KG1 (cell line): ENCODE measurements at places on chromosomes 1 and 21.

- no peak for DNase-seq
Measured at GRCh38 chr1:230048922-230049321, 18.1 kb upstream of the GALNT2 start.

- no peak for DNase-seq
Measured at GRCh38 chr1:23098463-23099170, 70.0 kb downstream of the LUZP1 start.

DNA sequence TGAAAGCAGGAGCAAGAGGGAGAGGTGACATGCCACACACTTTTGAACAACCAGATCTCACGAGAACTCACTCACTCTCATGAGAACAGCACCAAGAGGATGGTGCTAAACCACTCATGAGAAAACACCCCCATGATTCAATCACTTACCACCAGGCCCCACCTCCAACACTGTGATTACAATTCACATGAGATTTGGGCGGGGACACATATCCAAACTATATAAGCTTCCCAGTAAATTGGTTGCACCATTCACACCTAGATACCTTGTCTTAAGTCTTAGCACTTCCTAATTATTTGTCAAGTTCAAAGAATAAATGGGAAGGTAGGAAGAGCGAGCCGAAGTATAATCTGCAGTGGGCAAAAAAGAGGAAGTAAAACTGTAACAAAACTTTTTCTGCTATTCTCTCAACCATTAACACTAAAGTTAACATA lies 34.3 kb downstream of the AMY1C start:
- DNase-seq: no peak

DNA sequence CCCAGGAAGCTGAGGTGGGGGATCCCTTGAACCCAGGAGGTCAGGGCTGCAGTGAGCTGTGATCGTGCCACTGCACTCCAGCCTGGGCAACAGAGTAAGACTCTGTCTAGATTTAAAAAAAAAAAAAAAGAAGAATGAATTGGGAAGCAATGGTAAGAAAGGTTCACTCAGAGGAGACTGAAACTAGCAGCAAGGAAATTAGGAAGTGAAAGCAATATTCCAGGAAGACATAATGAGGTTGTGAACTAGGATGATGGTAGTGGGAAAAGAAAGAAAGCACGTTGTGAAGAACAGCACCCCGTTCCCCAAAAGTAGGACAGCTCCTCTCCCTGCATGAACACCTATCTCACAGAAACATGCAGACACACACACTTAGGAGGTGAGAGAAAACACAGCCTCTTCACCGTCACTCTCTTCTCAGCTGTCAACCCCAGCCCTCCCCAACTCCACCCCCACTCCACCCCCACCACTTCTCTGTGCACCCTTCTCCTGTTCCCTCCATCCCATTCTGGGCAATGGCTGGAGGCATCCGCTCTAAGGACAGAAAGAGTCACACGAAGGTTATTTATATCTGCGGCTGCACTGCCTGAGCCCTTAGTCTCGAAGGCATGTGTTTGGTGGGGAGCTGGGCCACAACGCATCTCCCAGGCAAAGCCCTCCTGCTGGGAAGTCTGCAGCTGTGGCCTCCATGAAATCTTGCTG lies 101.8 kb upstream of the LPGAT1 start:
- no peak for DNase-seq

DNA sequence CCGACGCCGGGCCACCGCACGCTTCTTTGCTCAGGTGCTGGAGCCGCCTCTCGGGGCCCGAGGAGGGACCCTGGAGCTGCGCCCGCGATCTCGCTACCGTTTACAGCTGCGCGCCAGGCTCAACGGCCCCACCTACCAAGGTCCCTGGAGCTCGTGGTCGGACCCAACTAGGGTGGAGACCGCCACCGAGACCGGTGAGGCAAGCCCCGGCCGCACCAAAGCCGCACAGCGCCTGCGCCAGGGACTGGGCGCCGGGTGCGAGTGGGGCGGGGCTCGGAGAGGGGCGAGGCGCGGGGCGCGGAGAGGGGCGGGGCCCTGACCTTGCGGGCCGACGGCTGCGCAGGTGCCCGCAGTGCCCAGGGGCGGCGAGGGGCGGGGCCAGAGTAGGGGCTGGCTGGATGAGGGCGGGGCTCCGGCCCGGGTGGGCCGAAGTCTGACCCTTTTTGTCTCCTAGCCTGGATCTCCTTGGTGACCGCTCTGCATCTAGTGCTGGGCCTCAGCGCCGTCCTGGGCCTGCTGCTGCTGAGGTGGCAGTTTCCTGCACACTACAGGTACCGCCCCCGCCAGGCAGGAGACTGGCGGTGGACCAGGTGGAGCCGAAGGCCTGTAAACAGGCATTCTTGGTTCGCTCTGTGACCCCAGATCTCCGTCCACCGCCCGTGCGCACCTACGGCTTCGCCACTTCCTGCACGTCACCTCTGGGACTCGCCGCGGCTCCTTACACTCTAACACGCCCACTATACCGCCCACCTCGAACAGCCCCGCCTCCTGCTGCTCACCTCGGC lies 9.8 kb upstream of the CDC20 start:
- no peak for DNase-seq

- DNase-seq: no peak
Measured at GRCh38 chr1:34656731-34657130, 98.1 kb upstream of the GJB5 start.

DNA sequence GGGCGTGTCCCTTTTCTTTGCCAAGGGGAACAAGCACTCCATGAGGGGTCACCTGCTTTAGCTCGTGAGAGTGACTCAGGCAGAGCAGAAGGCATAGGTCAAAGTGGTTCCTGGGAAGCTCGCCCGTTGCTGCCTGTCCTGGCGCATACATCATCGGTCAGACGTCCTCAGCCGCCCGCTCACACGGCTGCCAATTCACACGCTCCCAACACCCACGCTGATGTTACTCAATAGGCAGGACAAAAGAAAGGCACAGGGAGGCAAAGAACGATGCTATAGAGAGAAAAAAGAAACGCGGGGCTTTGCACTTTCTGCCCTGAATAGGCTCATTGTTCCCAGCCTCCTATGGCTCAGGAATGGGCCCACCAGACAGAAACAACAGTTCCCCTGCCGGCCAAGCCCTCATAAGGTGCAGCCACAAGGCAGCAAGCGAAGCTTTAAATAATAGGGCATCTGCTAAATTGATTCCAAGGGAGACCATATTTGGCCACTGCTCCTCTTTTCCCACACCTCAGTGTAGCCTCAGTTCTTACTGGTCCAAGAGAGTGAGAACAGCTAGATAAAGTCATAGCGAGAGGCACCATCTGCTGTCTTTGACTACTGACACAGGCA lies 38.7 kb downstream of the VTCN1 start:
- no peak for DNase-seq

DNA sequence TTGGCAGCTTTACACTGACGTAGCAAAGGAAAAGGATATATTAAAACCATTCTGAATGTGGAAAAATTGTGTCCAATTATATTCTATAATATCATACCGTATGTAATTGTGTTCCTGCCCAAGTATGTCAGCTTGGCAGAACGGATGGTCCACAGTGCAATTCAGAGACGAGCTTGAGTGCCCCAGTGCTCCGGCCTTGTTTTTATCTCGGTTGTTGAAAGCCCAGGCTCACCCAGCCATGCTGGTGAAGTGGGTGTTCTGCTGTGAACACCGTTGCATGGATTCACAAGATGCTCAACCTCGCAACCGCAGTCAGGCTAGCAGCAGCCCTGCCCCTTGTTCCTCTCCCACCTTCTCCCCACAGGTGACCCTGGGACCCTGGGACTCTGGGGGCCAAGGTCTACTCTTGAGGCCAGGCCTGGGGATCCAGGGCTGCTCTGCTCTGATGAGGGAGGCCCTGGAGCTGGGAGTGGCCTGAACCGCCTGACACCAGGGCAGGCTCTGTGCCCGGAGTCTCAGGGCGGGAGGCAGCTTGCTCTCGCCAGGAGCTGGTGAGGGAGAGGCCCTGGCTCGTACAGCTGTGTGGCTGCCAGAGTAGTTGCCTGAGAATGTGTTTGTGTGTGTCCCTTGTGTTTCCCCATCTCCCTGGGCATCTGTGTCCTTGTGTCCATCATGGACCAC lies 11.2 kb downstream of the PTPRF start:
- no peak for DNase-seq

- no peak for DNase-seq
Measured at GRCh38 chr1:178682429-178682828, 42.6 kb upstream of the RALGPS2 start.

DNA sequence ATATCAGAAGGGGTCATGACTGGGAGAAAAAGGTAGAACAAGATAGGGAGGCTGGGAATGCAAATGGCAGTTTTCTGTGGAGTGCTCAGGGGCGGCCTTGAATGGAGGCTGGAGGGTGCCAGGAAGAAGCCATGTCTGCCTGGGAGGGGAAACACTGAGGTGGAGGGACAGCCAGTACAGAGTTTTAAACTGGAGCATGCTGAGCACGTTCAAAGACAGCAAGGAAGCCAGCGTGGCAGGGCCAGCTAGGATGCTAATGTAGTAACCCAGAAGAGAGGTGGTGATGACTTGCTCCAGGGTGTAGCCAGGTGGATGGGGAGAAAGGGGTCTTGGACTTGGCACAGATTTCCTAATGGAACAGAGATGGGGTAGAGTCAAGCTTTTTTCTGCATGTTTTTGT lies 445.8 kb upstream of the VAMP3 start:
- DNase-seq: no peak

DNA sequence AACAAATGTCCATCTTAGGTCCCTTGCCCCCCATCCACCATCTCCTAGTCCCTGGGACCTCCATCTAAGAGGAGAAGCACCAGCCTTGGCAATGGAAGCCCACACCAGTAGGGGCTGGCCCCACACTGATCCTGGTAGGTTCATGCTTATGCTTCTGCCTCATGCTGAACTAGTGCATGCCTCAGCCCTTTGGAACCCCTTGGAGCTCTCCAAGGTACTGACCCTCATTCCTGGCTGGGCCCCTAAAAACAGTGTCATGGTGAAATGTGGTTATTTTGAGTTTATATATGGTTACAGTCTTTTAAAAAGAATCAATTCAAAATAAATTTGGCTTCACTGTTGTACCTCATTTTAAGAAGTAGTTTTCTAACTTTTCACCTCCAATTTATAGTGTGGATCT lies 108.3 kb downstream of the HIVEP3 start:
- DNase-seq: peak; percentile 10

DNA sequence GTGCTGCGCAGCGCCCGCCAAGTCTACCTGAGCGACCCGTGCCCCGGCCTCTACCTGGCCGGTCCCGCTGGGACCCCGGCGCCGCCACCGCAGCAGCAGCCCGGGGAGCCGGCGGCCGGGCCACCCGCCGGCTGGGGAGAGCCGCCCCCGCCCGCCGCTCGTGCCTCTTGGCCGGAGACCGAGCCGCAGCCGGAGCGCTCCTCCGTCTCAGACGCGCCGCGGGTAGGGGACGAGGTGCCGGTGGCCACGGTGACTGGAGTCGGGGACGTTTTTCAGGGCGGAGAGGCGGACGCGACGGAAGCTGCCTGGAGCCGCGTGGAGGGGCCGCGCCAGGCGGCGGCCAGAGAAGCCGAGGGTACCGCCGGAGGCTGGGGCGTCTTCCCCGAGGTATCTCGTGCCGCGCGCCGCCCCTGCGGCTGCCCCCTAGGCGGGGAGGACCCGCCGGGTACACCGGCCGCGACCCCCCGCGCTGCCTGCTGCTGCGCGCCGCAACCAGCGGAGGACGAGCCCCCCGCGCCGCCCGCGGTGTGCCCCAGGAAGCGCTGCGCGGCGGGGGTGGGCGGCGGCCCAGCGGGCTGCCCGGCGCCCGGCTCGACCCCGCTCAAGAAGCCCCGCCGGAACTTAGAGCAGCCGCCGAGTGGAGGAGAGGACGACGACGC lies 646 bp downstream of the IER5 start:
- no peak for DNase-seq

DNA sequence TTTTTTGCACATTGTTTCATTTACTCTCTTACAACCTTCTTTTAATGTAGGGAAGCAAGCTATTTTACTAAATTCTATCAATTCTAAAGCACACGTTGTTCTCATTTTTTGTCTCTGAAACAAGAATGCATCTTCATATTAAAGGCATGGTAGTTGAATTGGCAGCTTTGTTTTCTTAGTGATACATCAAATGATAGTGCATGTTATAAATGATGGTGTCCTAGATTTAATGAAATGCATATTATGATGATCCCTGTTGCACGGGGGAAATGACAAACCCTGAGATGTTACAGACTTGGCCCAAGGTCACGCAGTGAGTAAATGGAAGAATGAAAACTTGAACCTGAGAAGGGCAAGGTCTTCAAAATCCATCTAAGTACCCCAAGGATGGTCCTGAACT lies 213.1 kb downstream of the KAZN start:
- no peak for DNase-seq

DNA sequence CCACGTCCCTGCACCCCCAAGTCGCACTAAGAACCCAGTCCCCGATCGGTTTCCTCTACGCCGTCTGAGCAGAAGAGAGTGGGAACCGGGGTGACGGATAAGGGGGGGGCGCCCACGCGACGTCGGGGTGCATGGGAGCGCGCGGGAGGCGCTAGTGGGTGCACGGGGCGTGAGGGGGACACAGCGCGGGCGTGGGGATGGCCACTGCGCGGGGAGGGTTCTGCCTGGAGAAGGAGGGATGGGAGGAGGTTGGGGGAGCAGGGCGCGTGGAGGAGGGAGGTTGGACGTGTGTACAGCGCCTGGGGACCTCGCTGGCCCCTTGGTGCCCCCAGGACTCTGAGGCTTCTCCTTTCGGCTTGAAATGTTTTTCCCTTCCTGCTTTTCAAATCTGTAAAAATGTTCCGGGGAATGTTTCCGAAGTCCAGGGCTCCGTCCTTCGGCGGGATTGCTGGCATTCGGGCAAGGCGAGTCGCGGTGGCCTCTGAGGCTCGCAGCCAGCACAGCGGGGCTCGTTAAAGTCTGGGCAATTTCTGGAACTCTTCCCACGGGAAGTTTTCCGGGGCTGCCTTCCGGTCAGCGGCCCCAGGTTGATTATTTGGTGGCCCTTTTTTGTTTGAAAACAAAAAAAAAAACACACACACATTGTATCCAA lies 13.1 kb downstream of the RNF220 start:
- peak; percentile 63 for DNase-seq

DNA sequence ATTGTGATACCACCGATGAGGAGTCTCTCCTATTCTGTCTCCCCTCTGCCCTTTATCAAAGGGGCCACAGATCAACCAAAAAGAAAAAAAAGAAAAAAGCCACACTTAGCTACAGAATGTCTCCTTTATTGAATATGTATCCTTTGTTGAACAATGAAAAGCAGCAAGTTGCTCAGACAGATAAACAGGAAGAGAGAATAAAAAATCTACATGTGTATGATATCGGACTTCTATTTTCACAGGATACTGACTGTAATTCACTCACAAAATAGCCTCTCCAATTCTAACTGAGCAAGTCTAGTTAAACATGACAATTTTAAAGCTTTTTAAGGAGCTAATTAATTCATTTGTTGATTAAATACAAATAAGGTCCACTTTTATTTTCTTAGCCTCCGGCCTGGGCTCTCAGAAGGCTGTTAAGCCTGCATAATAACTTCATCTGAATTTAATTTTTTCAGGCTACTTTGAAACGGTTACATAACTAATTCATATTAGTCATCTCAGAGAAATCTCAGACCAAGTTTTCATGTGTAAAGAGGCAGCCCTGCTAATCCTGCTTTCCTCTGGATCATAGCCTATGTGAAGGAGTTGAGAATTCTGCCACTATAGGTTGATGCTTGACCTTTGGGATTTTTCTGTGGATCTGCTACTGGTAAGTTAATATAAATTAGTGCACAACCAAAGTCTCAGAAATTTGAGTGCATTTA lies 304.1 kb upstream of the NR5A2 start:
- no peak for DNase-seq

GRCh38 chr21:45073301-45074047 lies 906 bp upstream of the ADARB1 start:
- DNase-seq: no peak

GRCh38 chr1:201038186-201038876 lies 14.8 kb upstream of the KIF21B start:
- DNase-seq: no peak
